ENCODE measurements at places on chromosomes 13 and 19. TPM values are rescaled to one million over a fixed set of nuclear protein-coding genes. Genes with fewer than 3 reads are reported as not detected.

The ZNF541 gene
- total RNA-seq, result not detected

The ZNF99 gene
- not detected for total RNA-seq

The MLNR gene
- total RNA-seq, result not detected

The ZNF177 gene
- 2.2 TPM for total RNA-seq

The CYP4F12 gene
- not detected for total RNA-seq

The FAM216B gene
- total RNA-seq, result not detected

The TMEM238 gene
- total RNA-seq, result 1.3 TPM

The NCR1 gene
- total RNA-seq, result not detected

The RNF17 gene
- total RNA-seq, result 0.58 TPM

The KIR2DL3 gene
- not detected for total RNA-seq

The METTL21C gene
- total RNA-seq, result not detected

GRCh38 chr13:42929886-42930535 lies 62.0 kb downstream of the EPSTI1 start:
- DNase-seq, result no peak

DNA sequence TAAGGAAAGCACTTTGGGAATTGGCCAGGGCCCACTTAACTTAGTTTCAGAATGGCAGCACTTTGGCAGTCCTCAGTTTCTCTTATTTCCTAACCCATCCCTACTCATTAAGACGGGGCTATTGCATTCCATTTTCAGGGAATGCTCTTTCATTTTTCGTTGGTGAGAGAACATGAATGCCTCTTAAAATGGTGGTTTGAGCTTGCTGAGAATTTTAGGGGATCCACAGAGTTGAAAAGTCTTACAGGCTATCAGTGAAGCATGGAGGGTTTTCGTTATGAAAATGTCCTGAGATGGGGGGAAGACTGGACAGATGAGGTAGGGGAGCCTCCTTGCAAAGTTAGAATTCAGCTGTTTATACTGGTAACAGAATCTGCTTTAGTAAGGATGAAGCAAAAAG lies 71.4 kb downstream of the LRCH1 start:
- DNase-seq, result no peak

DNA sequence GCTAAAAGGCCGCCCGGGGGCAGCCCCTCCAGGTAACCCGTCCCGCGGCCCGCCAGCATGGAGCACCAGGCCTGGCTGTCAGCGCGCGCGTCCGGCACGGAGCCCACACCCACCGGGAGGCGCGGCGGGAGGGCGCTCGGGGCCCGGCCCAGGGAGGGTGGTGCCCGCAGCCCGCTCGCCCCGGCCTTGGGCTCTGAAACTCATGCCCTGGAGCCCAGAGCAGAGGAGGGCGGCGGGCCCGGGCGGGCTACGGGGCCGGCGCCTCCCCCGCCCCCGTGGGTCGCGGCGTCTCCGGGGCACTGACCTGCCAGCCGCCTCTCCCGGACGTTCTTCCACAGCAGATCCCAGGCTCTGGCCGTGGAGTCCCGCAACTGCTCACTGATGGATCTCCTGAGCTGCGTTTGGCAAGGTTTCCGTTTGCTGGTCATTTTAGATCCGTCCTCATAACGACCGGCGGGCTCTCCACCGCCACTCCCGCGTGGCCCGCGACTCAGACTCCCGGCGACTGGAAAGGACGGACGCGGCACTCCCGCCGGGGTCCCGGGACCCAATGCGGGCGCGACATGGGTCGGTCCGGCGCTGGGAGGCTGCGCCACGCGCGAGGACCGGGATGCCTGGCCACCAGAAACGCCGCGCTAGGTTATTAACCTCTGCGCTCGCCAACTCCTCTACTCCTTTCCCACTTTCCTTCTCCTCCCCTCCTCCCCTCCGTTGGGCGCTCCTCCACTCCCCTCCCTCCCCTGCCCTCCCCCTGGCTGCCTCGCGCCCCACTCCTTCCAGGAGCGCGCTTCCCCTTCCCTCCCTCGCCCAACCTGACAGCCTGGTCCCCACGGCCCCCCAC lies 64.7 kb upstream of the STARD13 start:
- no peak for DNase-seq

DNA sequence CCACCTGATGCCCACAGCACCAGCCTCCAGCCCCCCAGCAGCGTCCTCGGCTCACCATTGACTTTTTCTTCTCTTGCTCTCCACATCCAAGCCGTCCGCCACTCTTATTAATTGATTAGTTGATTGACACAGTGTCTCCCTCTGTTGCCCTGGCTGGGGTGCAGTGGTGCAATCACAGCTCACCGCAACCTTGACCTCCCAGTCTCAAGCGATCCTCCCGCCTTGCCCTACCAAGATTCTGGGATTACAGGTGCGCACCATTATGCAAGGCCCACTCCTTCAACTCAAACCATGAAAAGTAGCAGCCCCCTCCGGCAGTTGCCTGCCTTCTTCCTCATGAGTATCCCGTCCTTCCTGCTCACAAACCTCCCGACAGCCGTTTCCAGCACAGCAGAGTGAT lies 921 bp upstream of the TEX29 start:
- DNase-seq, result no peak

DNA sequence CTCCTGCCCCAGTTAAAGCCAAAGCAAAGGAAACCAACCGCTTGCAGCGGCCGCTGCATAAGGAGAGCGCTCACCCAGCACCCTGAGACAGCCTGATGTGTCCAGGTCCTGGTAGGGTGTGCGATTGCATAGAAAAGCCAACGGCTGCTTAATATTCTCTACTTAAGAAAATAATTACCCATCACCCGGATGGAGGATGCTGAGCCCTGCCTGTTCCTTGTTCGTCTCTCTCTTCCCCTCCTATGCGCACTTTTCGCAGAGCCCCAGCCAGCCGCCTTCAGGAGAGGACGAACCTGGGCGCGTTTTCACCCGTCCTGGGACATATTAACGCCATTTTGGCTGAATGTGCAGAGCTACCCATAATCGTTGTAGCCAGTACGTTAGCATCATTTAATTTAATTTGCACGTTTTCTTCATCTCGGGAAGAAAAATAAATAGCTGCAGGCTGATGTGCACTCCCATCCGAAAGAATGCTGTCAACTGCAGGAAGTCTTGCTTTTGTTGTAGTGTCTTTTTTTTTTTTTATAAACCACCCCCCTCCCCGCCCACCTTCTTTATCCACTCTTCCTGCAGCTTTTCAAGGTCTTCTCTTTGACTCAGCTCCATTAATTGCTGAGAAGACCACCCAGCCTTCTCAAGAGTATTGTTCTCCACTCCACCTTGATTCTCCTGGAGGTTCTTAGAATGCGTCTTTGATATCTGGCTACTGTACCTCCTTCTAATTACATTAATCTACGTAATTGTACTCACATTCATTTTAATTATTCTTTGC lies 214.5 kb downstream of the TEX29 start:
- no peak for DNase-seq

DNA sequence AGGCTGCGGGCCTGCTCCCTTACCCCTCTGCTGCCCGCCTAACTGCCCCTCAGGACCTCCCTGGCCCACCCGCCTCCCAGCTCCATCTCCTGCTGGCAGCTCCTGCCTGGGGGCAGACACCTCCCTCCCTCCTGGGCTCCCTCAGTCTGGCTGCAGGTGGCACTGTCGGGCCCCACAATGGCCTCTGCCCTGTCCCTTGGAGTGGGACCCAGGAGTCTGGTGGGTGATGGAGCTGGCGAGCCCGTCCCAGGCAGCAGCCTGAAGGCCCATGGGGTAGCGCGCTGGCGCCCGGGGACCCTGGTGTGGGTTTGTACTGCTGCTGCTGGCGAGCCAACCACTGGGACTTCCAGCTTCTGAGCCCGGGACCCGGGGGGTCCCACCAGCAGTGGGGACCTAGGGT lies 83.6 kb downstream of the KDM4B start:
- DNase-seq, result no peak

DNA sequence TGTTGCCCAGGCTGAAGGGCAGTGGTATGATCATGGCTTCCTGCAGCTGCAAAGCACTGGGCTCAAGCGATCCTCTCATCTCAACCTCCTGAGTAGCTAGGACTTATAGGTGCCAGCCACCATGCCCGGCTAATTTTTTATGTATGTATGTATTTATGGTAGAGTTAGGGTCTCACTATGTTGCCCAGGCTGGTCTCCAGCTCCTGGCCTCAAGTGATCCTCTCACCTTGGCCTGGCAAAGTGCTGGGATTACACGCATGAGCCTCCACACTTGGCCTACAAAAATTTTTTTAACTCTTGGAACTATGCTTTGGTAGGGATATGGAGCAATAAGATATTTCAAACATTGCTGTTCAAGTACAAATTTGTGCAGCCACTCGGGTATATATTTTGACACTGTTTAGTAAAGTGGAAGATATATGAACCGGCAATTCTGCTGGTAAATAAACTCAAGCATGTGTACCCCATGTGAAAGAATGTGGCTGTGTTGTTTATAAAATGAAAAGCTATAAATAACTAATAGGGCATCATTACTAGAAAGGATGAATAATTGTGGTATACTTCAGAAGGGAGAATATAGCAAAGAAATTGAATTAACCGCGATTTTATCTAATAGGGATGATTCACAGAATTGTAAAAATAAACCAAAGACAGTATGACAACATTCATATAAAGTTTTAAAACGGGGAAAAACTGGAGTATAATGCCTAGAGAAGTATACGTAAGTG lies 1.1 kb downstream of the ZNF566 start:
- DNase-seq, result no peak

GRCh38 chr19:7685546-7686445 lies 5.2 kb downstream of the TRAPPC5 start:
- no peak for DNase-seq

GRCh38 chr19:6876748-6877147 lies 10.6 kb upstream of the ADGRE1 start:
- no peak for DNase-seq

DNA sequence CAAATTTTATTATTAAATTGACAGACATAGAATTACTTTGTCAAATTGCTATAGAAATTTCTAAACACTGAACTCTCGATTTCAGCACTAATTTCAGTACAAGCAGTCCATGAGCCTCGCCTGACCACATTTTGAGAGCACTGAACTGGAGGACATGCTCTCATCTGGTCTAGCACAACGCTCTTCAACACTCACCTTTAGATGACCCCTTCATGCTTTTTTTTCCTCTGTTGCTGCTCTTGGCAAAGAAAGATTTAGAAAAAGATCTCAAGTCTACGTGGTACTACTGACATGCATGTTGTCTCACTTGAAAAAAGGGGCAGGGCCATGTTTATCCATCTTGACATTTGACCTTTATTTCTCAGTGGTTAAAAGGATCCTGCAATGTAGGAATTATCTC lies 981.5 kb downstream of the DIAPH3 start:
- no peak for DNase-seq

DNA sequence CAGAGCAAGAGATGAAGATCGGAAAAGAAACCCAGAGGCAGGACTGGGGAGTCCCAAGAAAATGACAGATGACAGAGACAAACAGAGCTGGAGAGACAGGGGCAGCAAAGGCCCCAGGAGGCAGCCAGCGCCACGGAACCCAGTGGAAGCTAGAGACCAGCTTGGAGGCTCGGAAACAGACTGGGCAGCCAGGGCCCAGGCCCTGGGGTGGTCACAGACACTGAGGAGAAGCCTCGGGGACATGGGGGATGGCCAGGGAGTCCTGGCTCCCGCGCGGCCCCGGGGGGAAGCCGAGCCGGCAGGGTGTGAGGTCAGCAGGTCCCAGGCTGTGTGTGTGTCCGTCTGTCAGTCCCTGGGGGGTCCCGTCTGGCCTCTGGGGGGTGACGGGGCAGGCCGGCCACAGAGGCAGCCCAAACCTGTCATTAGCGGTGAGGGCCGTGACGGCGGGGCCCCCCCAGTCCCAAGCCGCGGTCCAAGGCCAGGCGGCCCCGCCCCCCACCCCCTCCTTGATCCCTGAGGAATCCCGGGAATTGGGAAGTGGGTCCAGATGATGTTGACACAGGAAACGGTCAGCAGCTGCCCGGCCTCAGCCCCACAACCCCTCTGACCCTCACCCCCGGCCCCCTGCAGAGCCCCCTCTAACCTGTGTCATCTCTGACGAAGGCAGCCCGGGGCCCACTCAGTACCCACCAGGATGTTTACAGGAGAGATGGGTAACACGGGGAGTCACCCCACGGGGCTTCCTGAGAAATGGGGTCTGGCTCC lies 2.5 kb upstream of the TMEM190 start:
- no peak for DNase-seq

- DNase-seq, result no peak
Measured at GRCh38 chr13:65093357-65093756, 2136.8 kb downstream of the PCDH9 start.

DNA sequence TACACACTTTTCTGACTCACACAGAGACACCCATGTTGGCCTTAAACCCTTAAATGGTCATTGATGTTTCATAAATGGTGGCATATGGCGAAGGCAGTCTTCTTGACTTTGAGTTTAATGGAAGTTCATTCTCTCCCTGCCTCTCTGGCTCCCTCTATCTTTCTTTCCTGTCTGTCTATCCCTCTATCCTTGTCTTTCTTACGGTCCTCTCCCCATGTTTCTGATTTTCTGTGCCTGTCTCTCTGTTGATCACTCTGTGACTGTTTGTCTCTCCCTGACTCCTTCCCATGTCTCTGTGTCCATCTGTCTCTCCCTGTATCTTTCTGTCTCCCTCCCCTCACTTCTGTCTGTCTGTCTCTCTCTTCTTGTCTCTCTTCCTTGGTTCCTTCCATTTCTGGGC lies 43.2 kb upstream of the SHKBP1 start:
- DNase-seq, result no peak

DNA sequence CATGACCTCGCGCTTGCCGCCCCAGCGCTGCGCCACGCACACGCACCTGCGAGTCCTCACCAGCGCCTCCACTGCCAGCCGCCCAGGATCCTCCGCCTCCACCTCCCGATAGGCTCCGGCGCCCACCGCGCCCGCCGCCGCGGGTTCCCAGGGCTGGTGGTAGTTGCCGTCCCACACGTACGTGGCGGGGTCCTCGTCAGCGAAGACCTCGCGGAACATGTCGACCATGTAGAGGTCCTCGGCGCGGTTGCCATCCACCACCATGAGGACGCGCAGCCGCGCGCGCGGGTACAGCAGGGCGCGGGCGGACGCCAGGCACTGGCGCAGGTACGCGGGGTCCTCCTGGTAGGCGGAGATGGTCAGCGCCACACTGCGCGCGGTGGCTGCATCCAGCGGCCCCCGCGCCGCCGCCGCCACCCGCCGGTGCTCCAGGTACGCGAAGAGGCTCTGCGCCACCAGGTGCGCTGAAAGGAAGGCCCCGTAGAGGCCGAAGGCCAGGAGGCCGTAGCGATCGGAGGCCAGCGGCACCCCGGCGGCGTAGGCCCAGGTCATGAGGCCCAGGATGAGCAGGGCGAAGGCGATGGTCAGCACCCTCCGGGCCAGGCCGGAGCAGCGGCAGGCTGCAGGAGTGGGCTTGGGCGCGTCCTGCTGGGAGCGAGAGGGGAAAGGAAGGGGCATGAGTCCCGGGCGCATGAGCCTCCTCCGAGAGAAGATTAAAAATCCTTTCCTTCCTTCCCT lies 4.4 kb downstream of the HAS1 start:
- no peak for DNase-seq

DNA sequence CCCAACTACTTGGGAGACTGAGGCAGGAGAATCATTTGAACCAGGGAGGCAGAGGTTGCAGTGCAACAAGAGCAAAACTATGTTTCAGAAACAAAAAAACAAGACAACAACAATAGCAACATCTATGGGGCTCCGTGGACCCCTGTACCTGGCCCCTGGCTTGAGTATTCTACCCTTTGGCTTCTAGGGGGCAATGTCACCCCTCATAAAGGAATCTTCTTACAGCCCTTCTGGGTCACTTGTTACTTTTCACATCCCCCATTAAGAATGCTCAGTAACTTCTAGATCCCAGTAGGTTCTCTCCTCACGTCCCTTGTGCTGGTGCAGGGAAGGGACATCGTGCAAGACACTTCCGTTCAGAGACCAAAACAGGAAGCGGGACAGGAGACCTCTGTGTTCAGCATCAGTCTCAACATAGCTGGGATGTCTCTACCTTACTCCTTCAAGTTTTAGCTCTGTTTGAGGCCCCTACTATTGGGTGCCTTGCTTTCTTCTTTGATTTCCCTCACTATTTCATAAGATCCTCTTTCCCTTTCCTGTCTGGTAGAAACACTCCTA lies 218.1 kb upstream of the ARGLU1 start:
- no peak for DNase-seq
